ENCODE measurements at places on chromosomes 1 and 21. TPM values are rescaled to one million over a fixed set of nuclear protein-coding genes. Genes with fewer than 3 reads are reported as not detected.

- DNase-seq = peak; percentile 35
These were observed 3.8 kb downstream of the DYRK1A start for GRCh38 chr21:37370152-37371040.

- DNase-seq = no peak
These were observed 80.8 kb downstream of the LRRC7 start for GRCh38 chr1:69648486-69648885.

DNA sequence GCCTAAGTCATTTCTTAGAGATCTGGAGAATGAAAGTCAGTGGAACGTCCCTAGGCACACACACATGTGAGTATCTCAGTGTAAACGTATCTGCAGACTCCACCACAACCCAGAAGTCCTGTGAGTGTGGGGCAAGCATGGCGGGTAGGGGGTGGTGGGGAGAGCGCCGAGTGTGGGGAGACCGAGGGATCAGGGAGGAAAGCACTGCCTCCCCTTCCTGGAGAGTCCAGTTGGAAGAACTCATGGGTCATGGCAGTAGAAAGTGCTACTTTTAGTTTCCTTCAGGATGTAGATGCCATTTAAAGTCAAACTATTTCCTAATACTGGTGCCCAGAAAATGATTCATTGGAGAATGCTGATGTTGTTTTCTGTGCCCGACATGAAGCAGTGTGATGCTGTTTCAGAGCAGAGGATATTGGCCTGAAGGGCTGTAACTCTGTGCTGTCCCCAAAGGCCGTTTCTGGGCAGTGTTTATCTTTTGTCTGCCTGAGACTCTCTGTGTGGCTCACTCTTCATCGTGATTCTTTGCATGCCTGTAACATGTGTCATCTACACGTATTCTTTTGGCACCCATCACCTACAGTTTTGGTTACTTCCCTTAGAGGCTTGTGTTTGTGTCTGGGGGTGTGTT is 45.7 kb upstream of the TSPAN2 start:
- DNase-seq = no peak

DNA sequence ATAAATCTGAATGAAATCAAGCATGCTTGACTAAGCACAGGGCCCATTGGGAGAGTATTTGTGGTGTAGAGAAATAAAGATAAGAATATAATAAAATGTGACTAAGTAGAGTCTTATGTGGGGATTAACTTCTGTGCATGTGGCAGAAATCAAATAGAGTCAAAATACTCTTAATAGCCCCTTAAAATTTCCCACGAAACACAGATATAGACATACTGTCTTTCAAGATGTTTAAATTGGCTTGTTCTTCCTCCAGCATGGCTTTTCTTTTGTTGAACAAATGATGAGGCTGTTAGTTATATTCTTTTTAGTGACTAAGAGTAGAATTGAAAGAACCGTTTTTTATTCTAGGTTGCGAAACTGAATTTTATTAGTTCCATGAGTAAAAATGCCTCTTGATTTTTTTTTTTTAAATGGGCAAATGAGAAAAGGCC is 112.3 kb downstream of the RPS6KC1 start:
- DNase-seq = no peak

- DNase-seq = no peak
These were observed 403.3 kb downstream of the KCTD3 start for GRCh38 chr1:215970406-215970805.

GRCh38 chr1:220754212-220754917 is 6.2 kb downstream of the MTARC2 start:
- DNase-seq = no peak

C1orf174 gene
- 17.9 TPM for polyA plus RNA-seq

ZBTB7B gene
- polyA plus RNA-seq = 0.12 TPM

ASCL5 gene
- polyA plus RNA-seq = not detected

RYR2 gene
- not detected for polyA plus RNA-seq
